Stimulated activated CD4-positive, alpha-beta T cell treated with anti-CD3 and anti-CD28 coated beads, TNF-alpha, amount 100 ng/mL, for 1 hour (primary cell): ENCODE measurements at places on chromosomes 3 and 15.

- DNase-seq, result no peak
Observed at GRCh38 chr3:35383719-35384555, 255.4 kb upstream of the ARPP21 start.

DNA sequence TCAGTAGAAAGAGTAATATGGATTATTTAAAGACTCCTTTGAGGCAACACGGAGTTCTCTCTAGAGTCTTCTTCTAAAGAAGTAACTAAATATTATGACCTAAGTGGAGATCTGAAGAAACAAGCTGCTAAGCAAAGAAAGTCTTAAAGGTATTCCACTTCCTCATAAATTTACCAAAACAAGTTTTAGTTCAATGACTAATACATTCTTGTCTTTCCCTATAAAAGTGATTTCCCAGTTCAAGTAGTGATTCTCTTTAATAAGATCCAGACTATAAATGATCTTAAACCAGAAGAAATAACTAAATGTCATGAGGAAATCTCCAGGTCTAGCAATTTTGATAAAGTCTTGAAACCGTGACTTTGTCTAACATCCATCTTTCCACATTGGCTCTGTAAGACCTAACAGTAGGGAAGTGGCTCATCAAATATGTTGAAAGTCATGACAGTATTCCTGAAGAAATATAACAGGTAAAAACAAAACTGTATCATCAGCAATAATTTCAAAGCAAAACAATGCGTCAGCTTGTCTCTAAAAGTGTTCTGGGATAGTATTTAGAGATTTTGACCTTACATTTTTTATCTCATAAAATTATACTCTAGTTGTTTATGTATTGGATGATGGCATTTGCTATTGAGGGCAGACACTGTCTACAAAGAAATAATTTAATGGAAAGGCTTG, 51.8 kb upstream of the NEDD4 start:
- no peak for DNase-seq

- no peak for DNase-seq
Observed at GRCh38 chr3:25582242-25582641, 82.5 kb downstream of the TOP2B start.

DNA sequence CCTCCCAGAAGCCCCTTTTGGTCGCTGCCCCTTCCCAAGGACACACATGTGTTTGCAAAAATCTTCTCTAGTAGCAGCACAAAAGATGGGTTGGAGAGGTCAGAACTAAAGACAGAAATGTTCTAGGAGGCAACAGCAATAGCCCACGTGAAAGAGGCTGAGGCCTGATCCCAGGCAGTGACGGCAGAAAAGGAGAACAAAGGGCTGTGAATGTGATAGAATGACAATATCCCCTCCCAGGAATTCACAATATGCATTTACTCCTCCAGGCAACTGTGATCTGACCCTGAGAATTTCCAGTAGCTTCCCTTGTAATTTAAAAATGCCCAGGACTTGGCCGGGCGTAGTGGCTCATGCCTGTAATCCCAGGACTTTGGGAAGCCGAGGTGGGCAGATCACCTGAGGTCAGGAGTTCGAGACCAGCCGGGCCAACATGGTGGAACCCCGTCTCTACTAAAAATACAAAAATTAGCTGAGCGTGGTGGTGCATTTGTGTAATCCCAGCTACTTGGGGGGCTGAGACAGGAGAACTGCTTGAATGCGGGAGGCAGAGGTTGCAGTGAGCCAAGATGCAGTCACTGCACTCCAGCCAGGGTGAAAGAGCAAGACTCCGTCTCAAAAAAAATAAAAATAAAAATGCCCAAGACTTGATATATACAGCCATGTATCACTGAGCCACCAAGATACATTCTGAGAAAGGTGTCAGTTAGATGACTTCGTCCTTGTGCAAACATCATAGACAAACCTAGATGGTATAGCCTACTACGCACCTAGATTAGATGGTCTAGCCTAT, 43.6 kb upstream of the PIAS1 start:
- no peak for DNase-seq

DNA sequence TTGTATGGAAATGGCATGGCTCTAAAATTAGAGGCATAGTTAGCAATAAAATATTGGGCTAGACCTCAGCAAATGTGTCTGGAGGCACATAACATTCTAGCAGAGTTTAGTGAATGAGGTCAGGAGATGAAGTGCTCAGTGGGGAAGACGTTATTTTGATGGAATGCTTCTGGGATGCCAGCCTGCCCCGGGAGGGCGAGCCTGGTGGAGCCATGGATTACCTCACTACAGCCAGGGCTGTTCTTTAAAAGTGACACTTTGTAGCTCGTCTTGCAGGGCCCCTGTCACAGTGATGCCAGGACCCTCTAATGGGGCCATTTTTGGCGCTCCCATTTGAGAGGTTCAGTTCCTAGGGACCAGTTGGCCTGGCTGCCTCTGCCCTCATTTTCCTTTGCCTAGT, 48.5 kb downstream of the PXYLP1 start:
- no peak for DNase-seq

DNA sequence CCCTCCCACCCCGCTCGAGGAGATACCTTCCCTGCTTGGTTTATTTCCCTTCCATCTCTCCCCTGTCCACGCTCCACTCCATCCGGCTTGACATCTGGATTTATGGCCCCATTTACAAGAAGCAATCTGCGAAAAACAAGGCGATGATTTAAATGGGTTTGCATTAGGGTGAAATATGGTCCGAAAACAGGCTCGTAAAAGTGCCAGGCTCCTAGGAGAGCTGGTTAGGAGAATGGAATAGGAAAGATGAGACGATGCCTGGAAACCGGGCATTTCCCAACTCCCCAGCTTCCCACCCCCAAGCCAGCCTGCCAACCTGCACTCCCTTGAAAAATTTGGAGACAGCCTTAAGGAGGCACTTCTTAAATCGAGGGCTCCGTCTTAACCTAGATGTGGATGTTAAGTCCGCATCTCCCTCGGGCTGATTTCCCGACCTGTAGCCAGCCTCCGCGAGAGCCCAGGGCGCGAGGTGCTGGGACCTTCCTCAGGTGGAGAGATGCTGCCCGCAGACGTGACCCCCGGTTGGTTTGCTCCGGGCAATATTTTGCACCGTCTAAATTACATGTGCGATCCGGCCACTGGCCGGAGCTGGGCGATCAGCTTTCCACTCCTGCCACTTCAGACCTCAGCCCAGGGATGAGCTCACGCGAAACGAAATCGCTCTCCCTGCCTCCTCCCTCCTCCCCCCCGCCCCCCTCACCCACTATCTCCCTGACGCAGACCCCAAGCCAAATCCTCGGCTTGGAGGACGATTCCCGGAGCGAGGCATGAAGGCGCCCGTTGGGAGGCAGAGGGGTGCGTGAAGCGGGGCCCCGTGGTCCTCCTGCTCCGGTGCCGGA, 1.3 kb downstream of the GRM7 start:
- no peak for DNase-seq

GRCh38 chr3:123660141-123660675, 75.4 kb upstream of the HACD2 start:
- DNase-seq, result no peak

DNA sequence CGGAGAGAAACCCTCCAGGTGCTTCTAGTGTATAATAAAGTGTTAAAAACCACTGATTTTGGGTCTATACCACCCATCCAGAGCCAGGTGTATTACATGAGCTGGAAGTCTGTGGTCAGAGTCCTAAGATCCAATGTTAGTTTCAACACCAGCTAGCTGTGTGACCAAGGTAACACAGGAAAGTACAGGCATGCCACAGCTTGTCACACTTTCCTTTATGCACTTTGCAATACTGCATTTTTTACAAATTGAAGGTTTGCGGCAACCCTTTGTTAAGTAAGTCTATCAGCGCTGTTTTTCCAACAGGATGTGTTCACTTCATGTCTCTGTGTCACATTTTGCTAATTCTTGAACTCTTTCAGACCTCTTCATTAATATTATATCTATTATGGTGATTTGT, 201.3 kb upstream of the PRICKLE2 start:
- no peak for DNase-seq

DNA sequence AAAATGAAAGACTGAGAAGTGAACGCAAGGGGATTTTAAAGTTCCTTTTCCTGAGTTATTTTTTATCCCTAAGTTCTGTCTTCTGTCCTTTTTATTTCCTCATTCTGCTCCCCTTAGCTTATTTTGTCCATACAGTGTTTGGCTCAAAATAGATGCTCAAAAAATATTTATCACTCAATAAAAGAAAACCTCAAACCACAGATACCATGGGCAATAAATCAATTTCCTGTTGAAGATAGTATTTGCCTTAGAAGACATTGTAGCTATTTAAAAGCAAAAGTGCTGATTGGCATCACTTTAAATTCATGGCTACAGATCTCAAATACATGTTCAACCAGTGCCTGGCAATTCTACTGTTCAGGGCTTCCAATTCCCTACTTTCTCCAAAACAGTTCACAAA, 316.5 kb upstream of the ADAMTS9 start:
- no peak for DNase-seq

DNA sequence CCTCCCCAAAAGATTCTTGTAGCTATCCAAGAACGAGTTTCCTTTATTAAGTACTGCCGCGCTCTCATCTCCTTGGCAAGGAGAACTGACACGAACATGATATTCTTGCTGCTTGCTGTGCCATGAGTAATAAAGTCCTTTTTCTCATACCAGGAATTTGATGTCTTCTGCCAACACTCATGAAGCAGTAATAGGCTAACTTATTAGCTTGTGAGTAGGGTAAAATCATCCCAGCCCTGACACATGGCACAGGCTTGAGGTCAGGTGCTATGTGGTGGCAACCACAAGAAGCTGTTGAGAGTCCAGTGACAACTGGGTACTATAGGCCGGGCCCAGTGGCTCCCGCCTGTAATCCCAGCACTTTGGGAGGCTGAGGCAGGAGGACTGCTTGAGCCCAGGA, 22.7 kb upstream of the UBXN7 start:
- no peak for DNase-seq

DNA sequence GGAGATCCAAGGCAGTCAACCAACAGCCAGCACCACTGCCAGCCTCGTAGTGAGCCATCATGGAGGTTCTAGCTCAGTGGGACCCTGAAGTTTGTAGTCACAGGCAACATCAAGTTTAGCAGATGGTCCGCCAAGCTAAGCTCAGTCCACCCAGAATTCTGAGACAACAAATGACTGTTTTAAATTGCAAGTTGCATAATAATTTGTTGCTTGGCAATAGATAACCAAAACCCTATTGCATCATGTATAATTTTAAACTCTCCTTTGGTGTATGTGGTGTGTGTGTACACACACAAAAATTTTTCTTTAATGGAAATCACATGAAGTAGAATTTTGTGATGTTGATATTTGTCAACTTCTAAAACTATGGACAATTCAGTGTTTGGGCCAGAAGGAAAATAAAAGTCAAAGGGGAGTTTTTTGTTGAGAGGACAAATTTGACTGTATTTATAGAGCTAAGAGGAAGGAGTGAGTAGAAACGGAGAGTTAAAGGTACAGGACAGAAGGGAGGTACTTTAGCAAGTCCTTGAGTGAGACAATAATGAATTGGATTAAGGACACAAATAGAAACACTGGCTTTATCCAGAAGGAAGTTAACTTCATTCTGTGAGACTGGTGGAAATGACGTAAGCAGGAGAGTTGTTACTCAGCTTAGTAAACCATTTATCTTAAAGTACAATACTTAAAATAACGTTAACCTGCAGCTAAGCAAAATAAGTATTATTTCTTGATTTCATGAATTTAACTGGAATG, 83.6 kb downstream of the NCEH1 start:
- DNase-seq, result no peak

DNA sequence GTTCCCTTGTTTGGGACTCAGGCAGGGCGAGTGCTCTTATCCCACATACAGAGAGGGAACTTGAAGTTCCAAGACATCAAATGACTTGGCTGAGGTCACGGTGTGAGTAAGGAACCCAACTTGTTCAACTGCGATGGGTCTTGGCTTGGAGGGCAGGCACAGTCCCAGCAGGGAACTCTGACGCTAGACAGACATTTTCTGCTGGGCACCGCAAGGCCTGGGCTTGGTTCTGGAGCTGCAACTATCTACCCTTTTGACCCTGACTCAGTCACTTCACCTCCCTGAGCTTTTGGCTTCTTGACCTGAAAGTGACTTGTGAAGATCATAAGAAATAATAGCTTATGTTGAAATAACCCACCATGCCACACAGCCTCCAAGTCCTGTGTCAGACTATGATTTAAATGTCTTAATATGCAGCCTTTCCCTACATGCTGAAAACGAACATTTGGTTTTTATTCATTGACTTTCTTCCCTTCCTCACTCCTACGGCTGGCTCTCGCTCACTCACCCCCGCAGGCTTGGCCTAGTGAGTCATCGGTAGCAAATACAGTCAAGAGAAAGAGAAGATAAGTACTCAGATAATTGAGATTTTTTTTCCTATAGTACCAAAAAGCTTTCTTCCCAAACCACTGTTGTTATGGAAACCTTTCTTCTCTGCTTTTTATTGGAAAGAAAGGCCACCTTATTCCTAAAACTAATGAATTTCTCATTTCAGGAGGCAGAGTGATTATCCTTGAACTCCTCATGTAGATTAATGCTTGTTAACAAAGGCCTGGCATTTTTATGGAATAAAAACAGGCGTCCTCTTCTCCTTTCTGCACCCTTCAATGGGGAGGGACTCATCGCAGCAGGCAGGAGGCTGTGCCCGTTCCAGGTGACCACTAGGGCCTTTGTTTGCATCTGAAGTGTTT, 178.4 kb downstream of the ATP10A start:
- DNase-seq, result no peak

- DNase-seq, result no peak
Observed at GRCh38 chr3:25057379-25057778, 370.7 kb upstream of the RARB start.

GRCh38 chr3:112376241-112376911, 43.4 kb downstream of the CD200 start:
- no peak for DNase-seq

DNA sequence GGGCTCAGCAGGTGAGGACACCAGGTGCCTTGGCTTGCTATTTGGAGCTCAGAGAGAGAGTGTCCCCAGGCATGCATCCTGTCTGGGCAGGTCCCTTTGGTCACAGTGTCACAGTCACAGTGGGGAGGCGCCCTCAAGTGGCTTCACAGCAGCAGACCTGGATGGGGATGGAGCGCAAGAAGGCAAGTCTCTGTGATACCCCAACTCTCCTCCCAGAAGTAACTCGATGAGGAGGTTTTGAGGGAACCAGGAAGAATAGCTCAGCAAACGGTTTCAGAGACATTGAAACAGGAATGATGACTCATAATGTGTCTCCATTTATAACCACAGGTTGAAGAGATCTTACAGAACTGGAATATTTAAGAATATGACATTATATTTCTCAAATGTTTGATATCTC, 66.5 kb upstream of the SH3GL3 start:
- no peak for DNase-seq

- no peak for DNase-seq
Observed at GRCh38 chr3:116811754-116812153, 102.2 kb downstream of the TUSC7 start.

DNA sequence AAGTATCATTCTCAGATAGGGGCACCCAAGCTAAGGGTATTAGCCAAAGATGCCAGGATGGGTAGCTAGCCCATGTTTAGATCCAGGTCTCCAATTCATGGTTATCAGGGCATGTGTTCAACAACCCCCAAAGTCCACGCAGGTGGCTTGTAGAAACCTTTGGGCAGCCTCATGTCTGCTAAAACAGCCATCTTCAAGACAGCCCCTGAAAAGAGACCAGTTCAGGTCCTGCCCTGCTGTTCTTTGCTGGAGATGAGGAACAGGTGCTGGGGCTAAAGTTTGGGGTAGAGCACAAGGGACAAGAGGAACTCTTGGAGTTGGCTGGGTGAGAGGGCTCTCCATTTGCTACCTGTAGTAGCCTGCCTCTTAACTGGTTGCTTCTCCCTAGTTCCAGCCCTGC, 4.6 kb downstream of the PPM1M start:
- DNase-seq, result no peak
